ENCODE measurements at places on chromosomes 2 and 18. TPM values are rescaled to one million over a fixed set of nuclear protein-coding genes. Genes with fewer than 3 reads are reported as not detected.

Gene CPO
- 0.84 TPM for total RNA-seq

Gene PROKR1
- total RNA-seq = 1.3 TPM

Gene C2orf81
- total RNA-seq = 1.1 TPM

Gene SERPINB13
- not detected for total RNA-seq

Gene LONRF2
- total RNA-seq = 5.9 TPM

DNA sequence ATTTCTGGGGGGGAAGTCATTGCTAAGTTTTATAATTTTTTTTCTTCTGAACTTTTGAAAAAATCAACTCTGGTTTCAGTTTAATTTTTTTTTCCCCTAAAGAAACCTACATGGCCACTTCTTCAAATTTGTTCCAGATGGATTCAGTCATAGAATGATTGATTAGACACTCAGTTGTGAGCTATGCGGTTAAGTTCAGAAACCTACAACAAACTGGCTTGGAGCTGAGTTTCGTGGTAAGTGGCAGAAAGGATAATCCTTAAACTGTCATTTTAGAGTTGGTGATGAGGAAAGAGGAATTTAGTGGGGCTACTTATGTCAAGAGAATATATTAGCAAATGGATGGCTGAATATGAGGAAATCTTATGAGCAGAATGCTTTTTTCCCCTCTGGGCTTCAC lies 23.7 kb downstream of the EFEMP1 start:
- no peak for DNase-seq

- DNase-seq = no peak
These were observed 59.5 kb downstream of the LHCGR start for GRCh38 chr2:48695991-48696390.

GRCh38 chr2:160932960-160933359 lies 227.3 kb upstream of the TANK start:
- DNase-seq = no peak

GRCh38 chr2:119142824-119143223 lies 15.7 kb downstream of the C1QL2 start:
- DNase-seq = no peak

- no peak for DNase-seq
These were observed 271.8 kb downstream of the SRBD1 start for GRCh38 chr2:45339253-45339652.

- no peak for DNase-seq
These were observed 4.5 kb upstream of the CRYBA2 start for GRCh38 chr2:218997731-218998130.

DNA sequence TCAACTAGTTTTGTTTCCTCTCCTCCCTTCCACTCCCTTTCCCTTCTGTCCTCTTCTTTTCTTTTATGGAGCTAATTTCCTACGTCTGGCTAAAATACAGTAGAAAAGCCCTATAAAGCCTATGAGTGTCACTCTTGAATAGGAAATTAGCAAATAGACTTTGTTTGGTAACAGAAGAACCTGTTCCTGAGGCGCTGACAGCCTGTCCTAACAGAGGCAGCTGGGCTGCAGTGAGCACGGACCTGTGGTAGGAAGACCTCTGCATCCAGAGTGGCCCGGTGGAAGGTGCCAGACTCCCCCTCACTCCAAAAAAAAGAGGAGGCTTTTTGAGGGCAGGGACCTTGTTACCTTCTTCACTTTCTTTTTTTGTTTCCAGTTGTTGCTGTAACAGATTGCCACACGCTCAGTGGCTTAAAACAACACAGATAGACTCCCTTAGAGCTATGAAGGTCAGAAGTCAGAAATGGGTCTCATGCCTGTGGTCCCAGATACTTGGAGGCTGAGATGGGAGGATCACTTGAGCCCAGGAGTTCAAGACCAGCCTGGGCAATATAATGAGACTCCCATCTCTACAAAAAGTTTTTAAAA lies 81.2 kb upstream of the TXNDC2 start:
- no peak for DNase-seq

DNA sequence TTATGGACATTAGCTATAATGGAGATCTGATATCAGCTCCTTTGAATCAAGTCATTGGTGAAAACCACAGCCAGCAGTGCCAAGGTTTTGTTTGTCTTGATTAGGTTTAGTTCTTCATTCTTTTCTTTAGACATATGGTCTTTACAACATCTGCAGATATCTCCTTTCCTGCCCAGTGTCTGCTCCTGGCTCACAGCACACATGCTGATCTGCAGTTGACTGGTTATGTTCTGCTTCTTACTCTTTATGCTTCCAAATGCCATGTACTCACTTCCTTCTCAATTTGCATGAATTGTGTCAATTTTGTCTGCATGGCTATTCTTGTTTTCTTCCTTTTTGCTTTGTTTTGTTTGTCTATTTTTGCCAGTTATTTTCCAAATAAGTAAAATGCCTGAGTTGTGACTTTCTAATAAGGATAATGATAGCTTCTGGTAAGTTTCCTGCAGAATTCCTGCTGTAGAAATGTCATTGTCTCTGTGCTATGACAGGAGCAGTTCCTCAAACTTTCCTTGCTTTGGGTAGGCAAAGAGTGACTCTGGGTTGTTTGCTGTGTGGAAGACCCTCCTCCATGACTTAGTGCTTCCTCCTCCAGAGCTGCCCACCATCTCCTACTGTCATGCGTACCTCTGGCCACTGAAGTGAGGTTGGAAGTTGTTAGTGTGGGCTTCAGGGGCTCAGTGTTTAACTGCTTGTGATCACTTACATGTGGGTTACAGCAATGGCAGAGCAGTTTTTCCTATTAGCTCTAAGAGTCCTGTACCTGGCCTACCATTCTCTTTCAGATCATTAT lies 8.2 kb downstream of the ARHGAP25 start:
- no peak for DNase-seq

DNA sequence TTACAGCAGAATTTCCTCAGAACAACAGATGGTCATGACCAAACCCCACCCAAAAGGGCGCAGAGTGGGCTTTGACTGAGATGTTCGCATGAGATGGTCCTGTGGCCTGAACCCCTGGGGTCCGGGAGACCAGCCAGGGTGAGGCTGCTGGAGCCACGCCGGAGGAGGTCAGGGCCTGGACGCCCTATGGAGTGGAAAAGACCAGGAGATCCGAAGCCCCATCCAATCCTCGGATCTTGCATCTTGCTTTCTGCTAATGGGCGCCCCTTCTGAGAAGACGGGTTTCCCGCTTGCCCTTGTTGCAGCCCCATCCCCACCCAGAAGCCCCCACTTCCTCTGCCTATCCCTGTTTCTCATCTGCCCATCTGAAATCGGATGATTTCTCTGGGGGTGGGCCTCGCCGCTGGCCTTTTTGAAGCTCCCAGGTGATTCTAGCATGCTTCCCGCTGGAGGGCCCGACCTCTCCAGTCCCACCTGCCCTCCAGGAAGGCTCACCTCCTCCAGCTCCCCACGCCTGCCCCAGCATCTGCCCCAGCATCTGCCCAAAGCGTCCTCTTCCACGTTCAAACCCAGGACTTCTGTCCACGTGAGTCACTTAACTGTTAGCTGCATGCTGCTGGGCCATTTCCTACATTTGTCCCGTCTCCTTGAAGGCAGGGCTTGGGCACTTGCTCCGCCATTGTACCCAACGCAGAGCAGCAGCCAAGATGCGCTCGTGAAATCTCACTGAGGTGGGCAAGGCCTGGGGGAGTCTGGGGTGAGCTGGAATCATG lies 4.3 kb upstream of the CNDP1 start:
- DNase-seq = peak; percentile 86

DNA sequence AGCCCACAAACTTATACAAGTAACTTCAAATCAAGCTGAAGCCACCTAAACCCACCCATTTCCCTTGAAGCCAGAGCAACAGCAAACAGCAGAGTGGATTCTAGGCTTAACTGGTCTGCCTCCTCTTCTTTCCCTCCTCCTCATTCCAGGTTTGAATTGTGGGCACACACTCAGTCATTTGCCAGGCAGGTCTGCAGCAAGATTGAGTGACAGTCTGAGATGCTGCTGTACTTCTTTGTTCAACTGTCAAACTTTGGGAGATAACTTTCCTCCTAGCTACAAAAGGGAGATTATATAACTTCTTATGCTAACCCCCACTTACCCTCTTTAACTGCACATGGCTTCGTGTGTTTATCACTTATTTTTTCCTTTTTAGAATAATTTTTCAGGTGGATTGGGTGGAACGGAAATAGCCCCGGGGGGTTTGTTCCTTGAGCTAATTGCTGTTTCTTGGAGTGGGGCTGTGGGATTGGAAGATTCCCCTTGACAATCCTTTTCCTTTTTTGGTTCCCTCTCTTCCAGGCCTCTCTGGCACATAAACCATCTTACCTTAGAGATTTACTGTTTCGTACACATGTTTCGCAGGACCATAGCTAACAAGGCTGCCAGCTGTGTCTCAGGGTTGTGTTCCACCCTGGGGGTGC lies 55.0 kb downstream of the RNF144A start:
- no peak for DNase-seq

DNA sequence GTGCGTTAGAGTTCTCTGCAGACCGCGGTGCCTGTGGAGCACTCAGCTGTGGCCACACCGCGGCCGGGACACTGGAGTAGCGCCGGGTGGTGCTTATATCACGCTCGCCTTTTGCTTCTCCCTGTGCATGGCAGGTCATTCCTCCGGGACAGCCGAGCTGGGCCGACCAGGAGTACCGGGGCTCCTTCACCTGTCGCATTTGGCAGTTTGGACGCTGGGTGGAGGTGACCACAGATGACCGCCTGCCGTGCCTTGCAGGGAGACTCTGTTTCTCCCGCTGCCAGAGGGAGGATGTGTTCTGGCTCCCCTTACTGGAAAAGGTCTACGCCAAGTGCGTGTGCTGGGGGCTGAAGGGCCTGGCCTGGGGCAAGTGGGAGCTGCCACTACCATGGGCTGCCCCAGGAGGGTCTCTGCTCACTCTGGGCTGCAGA lies 4.2 kb downstream of the CAPN10 start:
- DNase-seq = no peak

- DNase-seq = no peak
These were observed 4.0 kb downstream of the ARL4C start for GRCh38 chr2:234492717-234493485.

GRCh38 chr18:30763902-30764350 lies 278.6 kb downstream of the DSC3 start:
- no peak for DNase-seq

DNA sequence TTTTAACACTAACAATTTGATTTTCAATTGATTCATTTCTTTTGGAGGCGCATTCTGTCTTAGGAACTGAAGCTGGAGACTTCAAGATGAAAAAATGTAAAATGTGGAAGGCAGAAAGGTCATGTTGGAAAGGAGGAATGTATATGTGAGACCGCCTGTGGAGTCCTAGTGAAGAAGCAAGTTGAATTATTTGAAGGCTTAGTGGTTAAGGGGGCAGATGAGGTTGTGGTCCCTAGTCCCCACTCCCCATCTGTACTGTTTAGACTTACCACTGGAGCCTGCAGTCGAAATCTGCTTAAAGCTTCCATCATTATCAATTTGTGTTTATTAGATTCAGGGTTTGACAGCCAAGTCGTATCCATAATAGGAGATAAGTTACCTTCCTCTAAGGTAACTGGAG lies 15.4 kb upstream of the MIB1 start:
- no peak for DNase-seq

GRCh38 chr2:7436096-7436906 lies 519.1 kb downstream of the RNF144A start:
- no peak for DNase-seq

- DNase-seq = no peak
These were observed 792.7 kb downstream of the METTL4 start for GRCh38 chr18:1778496-1779178.

Data from mesenteric fat pad (tissue), 1 donor.